Peyer's patch (tissue), 4 donors: ENCODE measurements at places on chromosomes 5 and 9.

DNA sequence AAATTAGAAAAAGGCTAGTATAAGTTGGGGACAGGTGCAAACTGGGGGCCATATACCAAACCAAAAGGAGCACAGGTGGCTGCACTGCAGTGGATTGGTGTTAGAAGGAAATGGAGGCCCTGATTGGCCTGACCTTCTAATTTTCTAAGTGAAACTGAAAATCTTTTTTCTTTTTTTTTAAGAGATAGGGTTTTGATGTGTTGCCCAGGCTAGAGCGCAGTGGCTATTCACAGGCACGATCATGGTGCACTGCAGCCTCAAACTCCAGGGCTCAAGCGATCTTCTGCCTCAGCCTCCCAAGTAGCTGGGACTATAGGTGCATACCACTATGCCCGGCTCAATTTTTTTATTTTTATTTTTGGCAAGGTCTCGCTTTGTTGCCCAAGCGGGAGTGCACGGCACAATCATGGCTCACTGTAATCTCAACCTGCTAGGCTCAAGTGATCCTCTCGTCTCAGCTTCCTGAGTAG lies 9.8 kb upstream of the CCDC69 start:
- peak; percentile 53 for DNase-seq

- no peak for DNase-seq
Observed at GRCh38 chr5:117201001-117201400, 626.4 kb upstream of the SEMA6A start.

DNA sequence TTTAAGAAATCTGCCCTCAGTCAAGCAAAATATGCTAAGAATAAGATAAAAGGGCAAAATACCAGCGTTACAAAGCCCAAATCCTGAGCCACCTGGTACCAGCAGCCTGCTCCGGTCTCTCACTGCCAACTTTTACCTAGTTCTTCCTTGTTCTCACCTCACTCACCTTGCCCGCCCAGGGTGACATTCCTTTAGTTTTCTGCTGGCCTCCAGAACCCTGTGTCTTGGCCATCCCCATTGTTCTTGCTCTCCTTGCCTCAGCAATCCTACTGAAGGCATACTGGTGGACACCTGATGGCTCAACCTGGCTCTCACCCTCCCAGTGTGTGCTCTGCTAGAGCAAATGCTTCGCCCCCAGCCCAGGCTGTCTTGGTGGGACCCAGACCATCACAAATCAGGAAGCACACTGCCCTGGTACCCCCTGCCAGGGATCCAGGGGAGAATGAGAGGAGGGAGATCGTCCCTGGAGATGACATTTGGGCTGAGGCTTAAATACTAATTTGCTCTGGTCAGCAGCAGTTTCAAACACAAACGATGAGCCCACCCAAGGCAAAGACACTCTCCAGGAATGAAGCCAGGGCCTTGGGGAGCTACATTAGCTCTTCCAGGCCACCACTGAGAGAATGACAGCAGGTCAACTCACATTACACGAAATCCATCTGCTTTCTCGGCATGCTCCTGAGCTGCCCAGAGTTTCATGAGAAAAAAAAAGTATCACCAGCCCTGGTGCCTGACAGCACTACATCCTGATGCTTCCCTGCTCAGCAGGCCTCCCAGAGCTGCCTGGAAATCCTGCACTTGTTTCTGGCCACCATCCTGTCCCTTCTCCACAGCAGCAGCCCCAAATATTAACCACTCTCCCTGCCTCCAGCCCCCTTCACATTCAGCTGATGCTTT lies 12.2 kb upstream of the SEPTIN8 start:
- DNase-seq: no peak

- peak; percentile 25 for DNase-seq
Observed at GRCh38 chr5:317086-317811, 4.3 kb upstream of the AHRR start.

- DNase-seq: no peak
Observed at GRCh38 chr5:10734832-10735523, 26.1 kb downstream of the DAP start.

GRCh38 chr5:131630963-131631350 lies 4.1 kb downstream of the RAPGEF6 start:
- DNase-seq: no peak

DNA sequence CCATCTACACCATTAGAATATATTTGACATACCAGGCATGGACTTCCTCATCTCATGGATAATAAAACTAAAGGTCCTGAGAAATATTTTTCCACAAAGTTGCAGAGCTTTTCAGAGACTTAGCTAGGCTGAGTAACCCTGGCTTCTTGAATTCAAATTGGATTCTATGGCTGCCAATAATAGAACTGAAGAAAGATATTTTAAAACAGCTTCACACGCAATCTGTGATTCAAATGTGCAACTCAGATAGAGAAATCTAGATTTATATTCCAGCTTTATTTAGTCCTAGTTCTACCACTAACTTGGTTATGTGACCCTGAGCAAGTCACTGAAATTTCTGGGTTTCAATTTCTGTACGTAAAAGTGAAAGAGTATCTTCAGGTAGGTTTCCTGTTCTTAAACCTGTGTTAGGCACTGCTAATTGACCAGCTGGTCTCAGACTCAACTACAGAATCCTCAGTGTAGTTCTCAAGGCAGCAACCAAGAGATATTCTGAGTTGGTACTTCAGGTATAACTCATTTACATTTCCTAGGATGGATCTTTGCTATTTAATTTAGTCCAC lies 235.3 kb downstream of the GABRB2 start:
- DNase-seq: no peak

DNA sequence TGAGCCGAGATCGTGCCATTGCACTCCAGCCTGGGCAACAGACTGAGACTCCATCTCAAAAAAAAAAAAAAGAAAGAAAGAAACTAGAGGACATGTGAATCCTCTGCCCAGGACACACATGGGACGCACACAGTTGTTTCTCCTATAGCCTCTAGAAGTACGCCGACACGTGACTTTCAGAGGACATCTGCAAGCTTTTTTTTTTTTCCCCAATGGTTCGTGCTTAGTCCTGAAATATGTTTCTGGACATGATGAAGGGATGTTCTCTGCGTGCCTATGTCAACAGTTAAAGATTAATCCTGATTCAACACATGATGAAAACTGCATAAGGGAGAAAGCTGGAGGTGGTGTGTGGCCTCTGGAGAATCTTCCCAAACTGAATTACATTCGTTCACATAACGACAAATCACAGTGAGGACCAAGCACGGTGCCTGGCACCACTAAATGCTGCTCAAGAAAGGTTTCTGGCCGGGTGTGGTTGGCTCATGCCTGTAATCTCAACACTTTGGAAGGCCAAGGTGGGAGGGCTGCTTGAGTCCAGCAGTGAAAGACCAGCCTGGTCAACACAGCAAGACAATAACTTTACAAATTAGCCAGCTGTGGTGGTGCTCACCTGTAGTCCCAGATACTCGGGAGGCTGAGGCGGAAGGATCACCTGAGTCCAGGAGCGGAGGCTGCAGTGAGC lies 9.8 kb downstream of the COL23A1 start:
- no peak for DNase-seq

DNA sequence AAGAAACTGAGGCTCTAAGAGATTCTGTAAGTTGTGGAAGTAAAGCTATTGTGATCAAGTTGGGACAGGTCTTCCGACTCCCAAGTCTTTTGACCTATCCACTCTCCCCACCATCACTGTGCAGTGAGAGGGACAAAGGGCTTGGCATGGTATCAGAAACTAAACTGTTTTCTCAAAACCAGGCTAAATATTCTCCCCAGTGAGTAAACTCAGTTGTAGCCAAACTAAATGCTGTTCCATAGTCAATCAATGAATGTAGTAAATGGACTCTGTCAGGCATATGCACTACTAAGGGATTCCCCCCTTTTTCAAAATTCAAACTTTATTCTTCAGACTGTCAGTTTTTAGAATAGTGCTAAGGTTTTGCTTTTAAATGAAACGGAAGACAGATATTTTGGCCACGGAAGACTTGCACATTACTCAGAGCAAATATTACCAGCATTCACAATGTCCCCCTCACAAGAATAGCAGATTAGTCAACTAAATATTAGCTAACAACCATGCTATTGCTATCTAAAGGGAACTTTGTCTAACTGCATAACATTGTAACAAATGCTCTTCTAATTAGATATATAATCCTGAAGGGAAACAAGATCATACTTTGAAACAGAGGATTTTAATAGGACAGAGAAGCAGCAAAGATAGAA lies 7.1 kb downstream of the PRKAA1 start:
- no peak for DNase-seq

DNA sequence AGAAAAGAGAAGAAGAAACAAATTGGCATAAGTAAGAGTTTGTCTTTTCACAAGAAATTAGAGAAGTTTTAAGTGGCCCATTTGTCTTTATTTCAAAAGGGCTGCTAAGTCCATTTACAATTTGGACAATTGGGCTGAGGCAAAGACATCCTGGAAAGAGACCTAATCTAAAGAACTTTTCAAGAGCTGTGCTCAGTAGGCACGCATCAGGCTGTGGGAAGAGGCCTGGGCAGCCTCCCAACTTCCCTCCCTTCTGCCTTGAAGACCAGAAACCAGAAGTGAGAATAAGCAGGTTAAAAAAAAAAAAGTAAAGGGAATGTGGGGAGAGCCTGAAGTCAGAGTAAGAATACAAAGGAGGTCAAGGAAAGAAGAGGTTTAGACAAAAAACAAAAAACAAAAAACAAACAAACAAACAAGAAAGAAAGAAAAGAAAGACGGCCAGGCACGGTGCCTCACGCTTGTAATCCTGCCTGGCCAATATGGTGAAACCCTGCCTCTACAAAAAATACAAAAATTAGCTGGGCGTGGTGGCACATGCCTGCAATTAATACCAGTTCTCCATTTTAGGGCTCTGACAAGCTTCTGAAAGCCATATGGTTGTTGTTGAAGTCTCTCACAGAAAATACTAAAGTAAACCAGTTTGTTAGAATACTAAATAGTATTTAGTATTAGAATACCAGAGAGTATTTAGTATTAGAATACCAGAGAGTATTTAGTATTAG lies 48.0 kb upstream of the CEP78 start:
- DNase-seq: no peak

GRCh38 chr5:65721050-65721719 lies 724 bp downstream of the SGTB start:
- peak; percentile 63 for DNase-seq

- no peak for DNase-seq
Observed at GRCh38 chr5:40873286-40873880, 32.2 kb downstream of the CARD6 start.

GRCh38 chr5:128237000-128237399 lies 153.4 kb downstream of the SLC12A2 start:
- no peak for DNase-seq

DNA sequence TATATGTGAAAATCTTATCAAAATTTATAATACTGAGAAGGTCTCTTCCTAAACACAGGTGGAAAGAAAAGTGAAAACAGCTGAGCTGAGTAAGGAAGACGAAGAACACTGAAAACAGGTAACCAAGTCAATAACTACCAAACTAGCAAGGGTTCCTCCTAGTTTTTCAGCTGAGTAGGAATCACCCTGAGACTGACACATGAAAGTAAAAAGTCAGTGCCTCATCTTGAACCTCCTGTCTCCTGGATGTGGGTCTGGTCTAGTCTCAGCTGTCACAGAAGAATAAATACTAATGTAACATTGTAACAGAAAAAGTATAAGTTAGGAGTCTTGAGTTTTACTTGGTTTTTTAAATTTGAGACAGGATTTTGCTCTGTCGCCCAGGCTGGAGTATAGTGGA lies 121.0 kb downstream of the MEF2C start:
- DNase-seq: no peak

DNA sequence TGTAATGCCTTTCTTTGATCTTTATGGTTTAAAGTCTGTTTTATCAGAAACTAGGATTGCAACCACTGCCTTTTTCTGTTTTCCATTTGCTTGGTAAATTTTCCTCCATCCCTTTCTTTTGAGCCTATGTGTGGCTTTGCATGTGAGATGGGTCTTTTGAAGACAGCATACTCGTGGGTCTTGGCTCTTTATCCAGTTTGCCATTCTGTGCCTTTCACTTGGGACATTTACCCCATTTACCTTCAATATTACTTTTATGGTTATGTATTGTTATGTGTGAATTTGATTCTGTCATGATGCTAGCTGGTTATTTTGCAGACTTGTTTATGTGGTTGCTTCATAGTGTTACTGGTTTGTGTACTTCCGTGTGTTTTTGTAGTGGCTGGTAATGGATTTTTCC lies 59.2 kb downstream of the YTHDC2 start:
- no peak for DNase-seq

DNA sequence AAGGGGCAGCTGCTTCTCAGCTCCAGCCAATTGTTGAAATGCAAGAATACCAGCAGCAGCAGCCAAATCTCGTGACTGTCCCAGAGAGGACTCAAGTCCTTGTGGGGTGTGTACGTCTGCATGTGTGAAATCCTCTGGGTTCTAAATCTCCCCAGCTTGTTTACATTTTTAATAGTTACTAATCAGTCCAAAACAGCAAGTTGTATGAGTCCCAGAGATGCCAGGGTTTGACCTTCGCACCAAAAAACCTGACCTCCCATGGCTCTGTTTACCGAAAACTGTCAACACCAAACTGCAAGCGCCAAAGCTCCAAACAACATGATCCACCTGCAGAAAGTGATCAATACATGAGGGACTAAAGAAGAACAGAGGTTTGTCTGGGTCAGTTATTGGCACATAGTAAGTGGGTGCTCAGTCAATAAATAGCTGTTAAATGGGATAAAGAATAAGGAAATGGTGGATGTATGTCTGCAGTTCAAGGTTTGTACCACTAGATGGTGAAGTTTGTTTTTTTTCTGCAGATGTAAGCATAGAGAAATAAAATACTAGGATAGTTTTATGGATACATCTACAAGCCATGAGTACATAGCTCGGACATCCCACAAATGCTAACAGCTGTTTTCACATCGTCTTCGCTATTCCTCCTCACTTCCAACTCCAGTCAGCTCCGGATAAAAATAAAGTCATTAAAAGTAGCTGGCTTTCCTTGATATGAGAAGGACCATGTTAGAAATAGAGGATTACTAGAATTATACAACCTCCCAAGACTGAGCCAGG lies 85.3 kb upstream of the ADRB2 start:
- no peak for DNase-seq

GRCh38 chr5:30994176-30994575 lies 199.3 kb upstream of the CDH6 start:
- no peak for DNase-seq

- no peak for DNase-seq
Observed at GRCh38 chr9:32989660-32990059, 11.8 kb downstream of the APTX start.

DNA sequence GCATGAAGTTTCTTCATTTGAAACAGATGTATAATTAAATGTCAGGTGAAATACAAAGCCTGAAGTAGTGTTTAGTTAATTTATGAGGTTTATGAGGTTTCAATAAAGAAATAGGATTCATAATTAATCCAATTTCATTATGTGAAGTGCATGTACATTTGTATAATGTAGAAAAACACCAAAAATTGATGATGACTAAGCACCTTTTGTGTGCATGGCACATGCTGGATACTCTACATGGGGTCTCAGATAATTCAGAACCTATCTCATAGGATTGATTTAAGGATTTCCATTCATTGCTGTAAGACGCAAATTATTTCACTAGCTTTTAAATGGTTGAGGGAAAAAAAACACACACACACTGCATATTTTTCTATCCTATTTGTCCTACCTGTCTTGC lies 143.9 kb downstream of the ESM1 start:
- DNase-seq: no peak
